ENCODE measurements at places on chromosomes 13 and 19.

- no peak for DNase-seq
Measured at GRCh38 chr13:103517066-103517767, 451.0 kb upstream of the SLC10A2 start.

- DNase-seq: no peak
Measured at GRCh38 chr13:69496981-69497380, 610.6 kb upstream of the ATXN8OS start.

- DNase-seq: no peak
Measured at GRCh38 chr13:103161476-103161875, 95.3 kb upstream of the SLC10A2 start.

DNA sequence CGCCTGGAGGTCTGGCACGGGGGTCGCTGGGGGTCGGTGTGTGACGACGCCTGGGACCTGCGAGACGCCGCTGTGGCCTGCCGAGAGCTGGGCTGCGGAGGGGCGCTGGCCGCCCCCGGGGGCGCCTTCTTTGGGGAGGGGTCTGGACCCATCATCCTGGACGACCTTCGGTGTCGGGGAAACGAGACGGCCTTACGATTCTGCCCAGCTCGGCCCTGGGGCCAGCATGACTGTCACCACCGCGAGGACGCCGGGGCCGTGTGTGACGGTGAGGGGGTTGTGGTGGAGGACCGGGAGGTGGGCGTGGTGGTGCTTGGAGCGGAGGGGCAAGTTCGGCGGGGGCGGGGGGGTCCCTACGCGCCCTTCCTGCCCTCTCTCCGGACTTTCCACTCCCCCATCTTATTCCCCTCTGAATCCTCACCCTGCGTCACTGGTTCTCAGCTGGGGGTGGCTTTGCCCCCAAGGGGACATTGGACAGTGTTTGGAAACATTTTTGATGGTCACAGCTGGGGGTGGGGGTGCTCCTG, 5.5 kb downstream of the SSC5D start:
- DNase-seq: no peak

DNA sequence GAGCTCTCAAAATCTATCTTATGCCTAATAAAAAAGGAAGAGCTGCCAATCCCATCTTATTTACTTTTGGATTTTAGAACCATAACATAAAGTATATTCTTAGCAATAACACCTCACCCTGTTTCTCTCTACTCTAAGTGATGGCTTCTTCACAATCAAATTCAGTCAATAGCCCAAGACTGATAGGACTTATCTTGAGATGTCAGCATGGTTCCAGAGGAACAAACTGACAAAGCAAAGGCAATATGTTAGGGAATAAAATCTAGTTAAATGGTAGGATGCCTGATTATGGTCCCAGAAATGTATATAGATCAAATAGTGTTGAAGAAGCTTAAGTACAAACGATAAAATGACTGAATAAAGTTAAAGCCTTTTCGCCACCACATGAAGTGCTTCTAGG, 36.3 kb downstream of the DACH1 start:
- no peak for DNase-seq

GRCh38 chr19:32361574-32362317, 16.3 kb downstream of the ZNF507 start:
- DNase-seq: no peak

DNA sequence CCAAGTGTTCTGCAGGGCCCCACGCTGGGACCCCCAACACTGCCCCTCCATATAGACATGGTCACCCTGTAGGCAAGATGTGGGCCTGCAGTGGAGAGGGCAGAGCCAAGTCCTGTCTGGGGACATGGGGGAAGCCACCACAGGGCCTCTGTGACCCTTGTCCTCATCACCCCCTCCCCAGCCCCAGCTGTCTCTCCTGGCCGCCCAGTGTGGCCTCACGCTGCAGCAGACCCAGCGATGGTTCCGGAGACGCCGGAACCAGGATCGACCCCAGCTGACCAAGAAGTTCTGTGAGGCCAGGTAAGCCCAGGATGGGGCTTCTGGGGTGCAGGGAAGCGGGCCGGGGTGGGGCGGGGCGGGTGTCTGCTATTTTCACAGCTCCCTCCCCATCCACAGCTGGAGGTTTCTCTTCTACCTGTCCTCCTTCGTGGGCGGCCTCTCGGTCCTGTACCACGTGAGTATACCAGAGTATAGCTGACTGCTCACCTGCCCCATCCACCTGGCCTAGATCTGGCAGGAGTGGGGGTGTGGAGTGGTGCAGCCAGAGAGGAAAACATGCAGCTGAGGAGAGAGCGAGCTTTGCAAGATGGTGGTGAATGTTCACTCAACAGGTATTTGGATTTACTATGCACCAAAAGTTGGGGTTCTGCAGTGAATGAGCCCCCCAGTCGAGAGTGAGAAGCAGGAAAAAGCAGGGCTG, 46.4 kb downstream of the CERS4 start:
- no peak for DNase-seq

- no peak for DNase-seq
Measured at GRCh38 chr13:52004511-52005170, 6.6 kb downstream of the ATP7B start.

Measured in HFFc6 (cell line).